Thyroid gland (tissue), 4 donors: ENCODE measurements at places on chromosomes 3 and 15.
A peak's percentile ranks its signal among the peaks of the same experiment; 100 is the strongest.

DNA sequence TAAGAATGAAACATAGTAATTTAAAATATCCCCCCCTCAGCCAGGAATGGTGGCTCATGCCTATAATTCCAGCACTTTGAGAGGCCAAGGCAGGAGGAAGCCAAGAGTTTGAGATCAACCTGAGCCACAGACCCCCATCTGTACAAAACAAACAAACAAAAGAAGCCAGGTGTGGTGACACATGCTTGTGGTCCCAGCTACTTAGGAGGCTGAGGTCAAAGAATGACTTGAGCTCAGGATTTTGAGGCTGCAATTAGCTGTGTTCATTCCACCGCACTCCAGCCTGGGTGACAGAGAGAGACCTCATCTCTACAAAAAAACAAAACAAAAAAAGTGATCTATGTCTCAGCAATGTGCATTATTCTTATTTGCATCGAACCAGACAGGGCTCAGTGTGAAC lies 800.8 kb downstream of the MCTP2 start:
- DNase-seq = no peak

DNA sequence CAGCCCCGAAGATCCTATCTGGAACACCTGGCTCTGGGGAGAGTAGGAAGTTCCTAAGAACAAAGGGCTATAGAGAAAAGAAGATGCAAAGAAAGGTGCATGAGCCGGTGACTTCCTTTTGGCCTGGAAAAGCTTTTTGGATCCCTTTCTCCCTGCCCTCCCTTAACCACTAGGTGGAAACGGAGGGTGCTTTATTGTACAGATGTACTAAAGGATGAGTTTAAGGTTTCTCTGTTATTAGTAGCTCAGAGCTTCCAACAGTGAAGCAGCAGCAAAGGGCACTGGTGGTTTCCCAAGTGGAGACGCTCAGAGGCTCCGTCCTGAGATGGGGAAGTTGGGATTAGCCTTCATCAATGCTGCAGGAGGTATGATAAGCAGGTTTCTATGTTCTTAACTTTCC lies 5.9 kb upstream of the ADGRG7 start:
- DNase-seq = no peak

DNA sequence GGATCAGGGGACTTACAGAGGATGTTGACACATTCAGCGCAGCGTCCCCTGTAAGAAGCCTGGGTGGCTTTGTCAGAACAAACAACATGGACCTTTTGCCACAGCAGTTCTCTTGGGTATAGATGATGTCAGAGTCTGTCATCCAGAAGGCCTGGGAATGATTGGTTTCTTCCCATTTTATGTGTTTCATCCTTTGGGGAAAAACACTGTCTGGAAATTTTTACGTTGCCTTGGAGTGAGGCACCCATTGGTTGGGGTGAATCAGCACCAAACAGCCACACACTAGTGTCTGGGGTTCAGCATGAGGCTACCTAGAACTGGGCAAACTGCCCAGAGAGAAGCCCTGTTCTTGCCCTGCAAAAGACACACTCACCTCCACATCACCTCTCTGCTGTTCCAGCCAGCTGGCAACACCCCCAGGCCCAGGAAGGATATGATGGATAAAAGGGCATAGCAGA lies 123.0 kb downstream of the FAM43A start:
- no peak for DNase-seq

DNA sequence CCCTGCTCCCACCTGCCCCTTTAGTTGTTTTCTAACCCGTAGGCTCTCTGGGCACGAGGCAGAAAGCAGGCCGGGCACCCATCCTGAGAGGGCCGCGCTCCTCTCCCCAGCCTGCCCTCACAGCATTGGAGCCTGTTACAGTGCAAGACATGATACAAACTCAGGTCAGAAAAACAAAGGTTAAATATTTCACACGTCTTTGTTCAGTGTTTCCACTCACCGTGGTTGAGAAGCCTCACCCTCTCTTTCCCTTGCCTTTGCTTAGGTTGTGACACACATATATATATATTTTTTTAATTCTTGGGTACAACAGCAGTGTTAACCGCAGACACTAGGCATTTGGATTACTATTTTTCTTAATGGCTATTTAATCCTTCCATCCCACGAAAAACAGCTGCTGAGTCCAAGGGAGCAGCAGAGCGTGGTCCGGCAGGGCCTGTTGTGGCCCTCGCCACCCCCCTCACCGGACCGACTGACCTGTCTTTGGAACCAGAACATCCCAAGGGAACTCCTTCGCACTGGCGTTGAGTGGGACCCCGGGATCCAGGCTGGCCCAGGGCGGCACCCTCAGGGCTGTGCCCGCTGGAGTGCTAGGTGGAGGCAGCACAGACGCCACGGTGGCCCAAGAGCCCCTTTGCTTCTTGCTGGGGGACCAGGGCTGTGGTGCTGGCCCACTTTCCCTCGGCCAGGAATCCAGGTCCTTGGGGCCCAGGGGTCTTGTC lies 48.5 kb downstream of the PGPEP1L start:
- no peak for DNase-seq

GRCh38 chr3:9067352-9067975 lies 104.2 kb upstream of the RAD18 start:
- peak; percentile 57 for DNase-seq

DNA sequence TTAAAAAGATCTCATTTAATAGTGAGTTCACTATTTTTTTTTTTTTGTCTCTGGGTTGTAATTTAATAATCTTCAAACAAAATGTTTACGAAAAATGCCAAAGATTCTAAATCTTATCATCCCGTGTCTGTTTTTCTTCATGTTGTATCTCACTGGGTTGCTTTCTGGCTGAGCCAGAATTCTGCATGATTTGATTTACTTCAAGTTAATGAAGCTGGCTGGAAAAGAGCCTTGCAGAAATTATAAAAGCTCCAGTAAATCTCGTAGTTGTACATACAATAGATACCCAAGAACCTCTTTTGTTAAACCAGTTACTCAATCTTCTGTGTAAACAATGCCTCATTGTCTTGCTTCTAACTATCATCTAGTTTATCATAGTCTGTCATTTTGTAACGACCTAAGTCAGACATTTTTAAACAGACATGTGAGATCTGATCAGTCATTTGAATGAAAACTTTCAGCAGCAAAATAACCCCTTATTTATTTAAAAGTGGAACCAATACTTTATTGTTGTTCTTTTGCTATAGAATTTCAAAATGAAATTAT lies 249.0 kb downstream of the MCTP2 start:
- no peak for DNase-seq

- DNase-seq = no peak
Measured at GRCh38 chr15:85781099-85781498, 13.6 kb downstream of the KLHL25 start.

DNA sequence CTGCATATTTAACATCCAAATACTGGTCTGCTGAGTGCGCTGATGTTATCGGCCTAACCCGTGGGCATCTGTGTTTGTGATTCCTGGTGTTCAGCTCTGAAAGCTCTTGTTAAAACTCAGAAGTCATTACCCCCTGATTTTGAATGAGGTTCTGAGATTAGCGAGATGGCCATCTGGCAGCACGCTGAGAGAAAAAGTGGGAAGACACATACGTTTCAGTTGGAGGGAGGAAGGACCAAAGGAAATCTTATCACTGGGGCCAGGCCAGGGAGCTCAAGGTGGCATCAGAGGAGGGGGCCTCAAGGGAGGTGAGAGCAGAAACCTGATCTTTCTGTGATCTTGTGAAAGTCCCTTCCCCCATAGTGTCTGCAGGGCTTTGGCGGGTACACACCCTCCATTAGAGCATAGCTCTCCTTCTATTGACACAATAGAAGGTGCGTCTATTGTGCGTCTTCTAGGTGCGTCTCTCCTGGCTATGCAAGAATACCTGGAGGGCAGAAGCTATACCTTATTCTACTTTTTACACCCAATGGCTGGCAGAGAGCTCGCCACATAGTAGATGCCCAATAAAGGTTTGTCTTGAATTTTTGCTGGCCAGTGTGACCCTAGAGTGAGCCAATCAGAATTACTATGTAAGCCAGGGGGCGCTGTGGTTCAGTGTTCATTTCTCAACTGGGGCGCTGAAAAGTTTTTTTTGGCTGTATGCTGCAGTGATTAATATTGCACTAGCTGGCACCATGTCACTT lies 182.4 kb downstream of the SHQ1 start:
- peak; percentile 21 for DNase-seq

DNA sequence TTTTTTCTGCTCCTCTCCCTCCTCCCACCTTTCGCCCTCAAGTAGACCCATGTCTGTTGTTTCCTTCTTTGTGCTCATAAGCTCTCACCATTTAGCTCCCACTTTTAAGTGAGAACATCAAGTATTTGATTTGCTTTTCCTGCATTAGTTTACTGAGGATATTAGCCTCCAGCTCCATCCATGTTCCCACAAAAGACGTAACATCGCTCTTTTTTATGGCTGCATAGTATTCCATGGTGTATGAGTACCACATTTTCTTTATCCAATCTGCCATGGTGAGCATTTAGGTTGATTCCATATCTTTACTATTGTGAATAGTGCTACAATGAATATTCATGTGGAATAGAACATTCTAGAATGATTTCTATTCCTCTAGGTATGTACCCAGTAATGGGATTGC lies 178.6 kb downstream of the RYR3 start:
- DNase-seq = no peak

DNA sequence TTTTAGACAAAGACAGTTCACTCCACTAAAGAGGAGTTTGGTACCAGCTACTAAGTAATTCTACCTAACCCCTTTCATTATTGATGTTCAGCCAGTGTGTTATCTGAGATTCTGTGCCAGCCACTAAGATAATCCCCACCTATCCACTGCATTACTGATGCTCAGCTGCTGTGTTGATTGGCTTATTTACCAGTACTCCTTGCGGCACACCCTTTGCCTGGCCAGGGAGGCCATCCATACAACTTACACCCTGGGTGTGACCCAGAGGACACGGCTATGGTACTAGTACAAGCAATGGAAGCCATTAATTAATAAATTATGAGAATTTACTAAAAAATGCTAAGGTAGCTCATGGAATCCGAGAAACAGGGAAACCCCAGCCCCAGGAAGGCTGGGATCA lies 290.7 kb upstream of the CTNNB1 start:
- DNase-seq = no peak

DNA sequence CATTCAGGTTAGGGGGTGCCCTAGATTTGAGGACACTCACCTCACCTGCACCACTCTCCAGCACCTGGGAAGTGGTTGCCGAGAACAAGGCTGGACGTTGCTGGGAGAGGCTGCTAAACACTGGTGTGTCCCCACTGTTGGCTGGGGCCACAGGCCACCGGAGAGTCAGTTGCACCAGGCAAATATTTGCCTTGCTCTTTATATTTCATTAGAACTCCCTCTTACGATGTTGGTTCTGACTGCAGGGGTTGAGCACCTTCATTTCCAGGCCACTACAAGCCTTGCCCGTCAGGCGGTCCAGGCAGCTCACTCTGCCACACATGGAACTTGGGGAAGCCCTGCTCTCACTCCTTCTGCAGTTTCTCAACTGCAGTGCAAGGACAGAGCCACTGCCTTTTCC lies 30.7 kb downstream of the HCN4 start:
- no peak for DNase-seq

- DNase-seq = no peak
Measured at GRCh38 chr3:27570421-27571106, 86.4 kb upstream of the SLC4A7 start.

DNA sequence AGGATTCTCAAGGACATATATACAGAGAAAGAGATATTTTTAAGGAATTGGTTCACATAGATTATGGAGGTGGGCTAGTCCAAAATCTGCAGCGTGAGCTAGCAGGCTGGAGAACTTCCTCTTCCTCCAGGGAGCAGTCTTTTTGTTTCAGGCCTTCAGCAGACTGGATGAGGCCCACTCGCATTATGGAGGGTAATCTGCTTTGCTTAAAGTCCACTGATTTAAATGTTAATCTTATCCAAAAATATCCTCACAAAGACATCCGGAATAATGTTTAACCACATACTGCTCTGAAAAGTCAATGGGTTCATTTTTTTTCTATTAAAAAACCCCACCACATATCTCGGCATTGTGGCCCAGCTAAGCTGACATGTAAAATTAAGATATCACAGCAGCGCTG lies 22.2 kb upstream of the NRROS start:
- no peak for DNase-seq

DNA sequence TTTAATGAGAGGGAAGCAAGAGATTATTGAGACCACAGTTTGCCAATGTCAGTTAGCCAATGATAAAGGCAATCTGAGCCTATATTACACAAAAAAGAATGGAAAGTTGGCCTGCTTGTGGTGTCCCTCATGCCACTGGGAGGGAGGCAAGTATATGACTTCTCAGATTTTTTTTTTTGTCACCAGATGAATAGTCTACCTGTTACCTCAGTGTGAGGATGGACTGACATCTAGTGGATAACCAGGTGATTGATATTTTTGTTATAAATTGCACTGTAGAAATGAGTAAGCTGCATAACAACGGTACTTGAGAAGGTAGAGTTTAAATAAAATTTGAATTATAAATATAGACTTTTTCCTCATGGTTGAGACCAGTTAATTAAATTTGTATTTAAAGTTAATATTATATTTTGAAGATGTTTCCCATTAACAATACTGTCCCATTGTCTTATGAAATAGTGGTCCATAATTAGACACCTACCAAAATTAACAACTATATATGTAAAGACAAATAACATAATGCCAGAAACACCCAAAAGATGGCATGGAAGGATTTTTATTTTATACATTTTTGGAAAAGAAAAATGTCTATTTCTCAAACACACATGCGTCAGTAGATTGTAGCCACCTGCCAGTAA lies 237.8 kb upstream of the GADL1 start:
- no peak for DNase-seq

DNA sequence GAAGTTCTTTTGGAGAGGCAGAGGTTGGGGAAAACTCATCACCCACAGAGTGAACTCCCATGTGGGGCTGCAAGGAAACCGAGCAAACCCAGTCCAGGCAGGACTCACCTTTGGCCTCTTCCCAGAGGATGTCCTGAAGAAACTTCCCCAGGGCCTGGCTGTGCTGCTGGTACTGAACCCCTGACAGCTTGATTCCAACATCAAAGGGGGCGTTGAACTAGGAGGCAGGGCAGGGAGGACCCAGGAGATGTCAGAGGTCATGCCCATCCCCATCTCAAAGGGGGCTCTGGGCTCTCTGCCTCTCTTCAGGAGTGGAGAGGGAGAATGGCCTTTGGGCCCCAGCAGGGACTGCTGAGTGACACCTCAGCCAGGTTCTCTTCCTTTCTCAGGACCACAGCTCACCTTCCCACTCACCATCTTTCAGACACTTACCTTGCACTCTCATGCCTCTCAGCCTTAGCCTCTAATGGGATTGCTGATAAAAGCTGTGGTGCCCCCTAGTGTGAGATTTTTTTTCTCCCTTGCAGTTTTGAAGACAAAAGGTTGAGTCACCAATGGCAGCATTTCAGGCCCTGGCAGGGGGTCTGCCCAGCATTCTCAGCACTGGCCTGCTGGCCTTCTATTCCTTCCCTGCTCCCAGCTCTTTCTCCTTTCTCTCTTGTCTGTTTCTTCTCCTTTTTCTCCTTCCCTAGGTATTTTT lies 6.0 kb downstream of the GHRL start:
- DNase-seq = peak; percentile 22
